ENCODE measurements at places on chromosomes 7 and 10. TPM values are rescaled to one million over a fixed set of nuclear protein-coding genes. Genes with fewer than 3 reads are reported as not detected.

AKR1C8 gene
- not detected for total RNA-seq

DNA sequence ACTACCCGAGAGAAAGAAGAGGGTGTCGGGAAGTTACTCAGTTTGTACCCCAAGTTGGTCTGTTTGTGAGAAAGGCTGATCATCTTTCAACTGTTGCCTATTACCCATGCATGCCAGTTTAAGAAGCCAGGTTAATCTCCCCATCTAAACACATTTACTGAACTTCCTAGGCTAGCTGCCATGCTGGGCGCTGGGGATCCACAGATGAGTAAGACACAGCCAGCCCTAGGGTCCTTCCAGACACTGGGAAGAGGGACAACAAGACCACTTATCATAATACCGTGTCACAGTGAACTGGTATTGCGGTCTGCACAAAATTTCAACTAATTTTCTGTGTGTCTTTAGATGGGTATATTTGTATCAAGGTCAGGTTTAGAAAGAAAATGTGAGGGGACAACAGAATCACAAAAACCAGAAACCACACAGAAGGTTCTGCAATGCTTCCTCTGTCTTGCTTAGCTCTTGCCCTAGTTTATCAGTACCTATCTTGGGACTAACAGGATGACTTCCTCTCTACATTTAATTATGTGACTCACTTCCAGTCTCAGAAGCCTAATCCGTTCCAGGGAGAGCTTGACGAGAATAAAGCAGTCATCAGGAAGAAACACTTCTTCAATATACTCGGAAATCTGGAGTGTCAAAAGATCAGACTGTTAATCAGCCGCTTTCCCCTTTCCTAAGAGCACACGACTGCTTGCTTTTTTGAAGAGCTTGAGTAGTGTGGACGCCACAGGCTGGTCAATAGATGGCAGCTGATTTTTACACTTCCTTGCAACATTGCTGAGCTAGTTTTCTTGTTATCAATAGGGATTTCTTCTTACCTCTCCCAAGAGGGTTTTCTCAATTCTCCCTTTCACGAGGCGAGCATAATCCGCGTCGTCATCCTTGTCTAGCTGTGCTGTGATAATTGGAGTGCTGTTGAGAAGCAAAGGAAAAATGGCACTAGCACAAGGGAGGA, 45.7 kb downstream of the POLR3A start:
- H3K36me3 ChIP-seq, result peaks cover 95% of the 10 kb centered on the region
- H3K27me3 ChIP-seq, result no peaks in the 10 kb centered on the region
- DNase-seq, result no peak
- H3K4me3 ChIP-seq, result no peak overlapping the region
- no peaks in the 10 kb centered on the region for H3K4me1 ChIP-seq

DNA sequence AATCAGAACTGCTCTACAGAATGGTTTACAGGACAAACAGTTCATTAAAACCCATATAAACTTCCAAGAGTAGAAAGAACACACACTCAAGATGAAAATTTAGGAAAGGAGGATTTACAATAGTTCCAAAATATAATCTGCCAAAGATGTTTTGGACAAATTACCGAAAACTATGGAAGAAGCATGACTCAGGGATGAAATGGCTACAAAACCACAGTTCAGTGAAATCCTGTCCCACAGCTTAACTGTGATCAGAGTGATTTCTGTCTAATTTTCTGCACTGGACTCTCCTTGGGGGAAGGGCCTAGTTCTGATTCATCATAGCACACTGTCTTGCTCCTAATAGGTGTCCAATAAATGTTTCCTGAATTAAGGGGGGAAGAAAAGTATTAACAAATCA, 82.2 kb downstream of the HIPK2 start:
- DNase-seq, result no peak
- H3K27me3 ChIP-seq, result no peaks in the 10 kb centered on the region
- H3K27ac ChIP-seq, result no peak overlapping the region
- H3K4me3 ChIP-seq, result no peak overlapping the region
- peaks cover 10% of the 10 kb centered on the region for H3K36me3 ChIP-seq

- peaks cover 82% of the 10 kb centered on the region for H3K4me1 ChIP-seq
- H3K4me3 ChIP-seq, result peak overlapping the region; percentile 53
- peaks cover 91% of the 10 kb centered on the region for H3K36me3 ChIP-seq
- no peak for DNase-seq
- H3K27ac ChIP-seq, result peak overlapping the region; percentile 93
These were observed 59.9 kb upstream of the TM9SF3 start for GRCh38 chr10:96646751-96647166.

RPEL1 gene
- total RNA-seq, result not detected
